ENCODE measurements at places on chromosomes 5 and 9.

DNA sequence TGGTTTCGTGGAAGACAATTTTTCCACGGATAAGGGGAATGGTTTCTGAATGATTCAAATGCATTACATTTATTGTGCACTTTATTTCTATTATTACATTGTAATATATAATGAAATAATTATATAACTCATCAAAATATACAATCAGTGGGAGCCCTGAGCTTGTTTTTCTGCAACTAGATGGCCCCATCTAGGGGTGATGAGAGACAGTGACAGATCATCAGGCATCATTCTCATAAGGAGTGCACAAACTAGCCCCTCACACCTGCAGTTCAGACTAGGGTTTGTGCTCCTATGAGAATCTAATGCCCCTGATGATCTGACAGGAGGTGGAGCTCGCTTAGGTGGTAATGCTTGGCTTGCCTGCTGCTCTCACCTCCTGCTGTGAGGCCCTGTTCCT is 6.4 kb downstream of the ISCA1 start:
- no peak for DNase-seq

DNA sequence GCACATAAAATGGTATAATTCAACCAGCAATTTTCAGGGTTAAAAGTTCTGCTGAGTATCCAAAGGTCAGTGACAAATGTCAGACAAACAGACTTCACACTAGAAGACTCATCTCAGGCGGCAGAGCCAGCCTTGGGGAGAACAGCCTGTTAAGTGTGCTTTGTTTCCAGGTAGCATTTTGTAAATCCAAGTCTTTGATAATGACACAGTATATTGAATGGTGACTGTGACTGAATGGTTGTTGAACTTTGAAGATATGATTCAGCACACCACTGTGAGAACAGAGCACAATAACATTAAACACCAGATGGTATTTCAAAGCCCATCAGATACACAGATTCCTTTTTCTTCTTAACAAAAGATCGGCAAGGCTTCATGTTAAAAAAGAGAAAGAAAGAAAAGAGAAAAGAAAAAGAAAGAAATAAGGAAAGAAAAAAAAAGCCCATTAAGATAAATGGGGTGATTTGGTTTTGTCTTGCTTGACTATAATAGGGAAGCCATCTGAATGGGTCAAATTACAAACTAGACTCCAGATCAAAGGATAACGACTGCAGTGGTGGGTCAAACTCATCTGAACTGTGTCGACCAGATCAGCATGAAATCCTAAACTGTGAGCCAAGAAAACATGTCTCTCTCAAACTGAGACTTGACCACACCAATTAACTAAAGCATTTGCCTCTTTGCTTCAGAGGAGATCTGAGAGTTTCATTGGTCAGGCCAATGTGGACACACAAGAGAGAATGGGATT is 313.0 kb upstream of the ZNF608 start:
- DNase-seq: no peak

- DNase-seq: no peak
These were observed 158.1 kb downstream of the SLC25A46 start for GRCh38 chr5:110896901-110897300.

GRCh38 chr9:18976709-18977531 is 56.1 kb downstream of the SAXO1 start:
- DNase-seq: no peak

- DNase-seq: no peak
These were observed 898.0 kb upstream of the C9orf72 start for GRCh38 chr9:28471261-28471660.

DNA sequence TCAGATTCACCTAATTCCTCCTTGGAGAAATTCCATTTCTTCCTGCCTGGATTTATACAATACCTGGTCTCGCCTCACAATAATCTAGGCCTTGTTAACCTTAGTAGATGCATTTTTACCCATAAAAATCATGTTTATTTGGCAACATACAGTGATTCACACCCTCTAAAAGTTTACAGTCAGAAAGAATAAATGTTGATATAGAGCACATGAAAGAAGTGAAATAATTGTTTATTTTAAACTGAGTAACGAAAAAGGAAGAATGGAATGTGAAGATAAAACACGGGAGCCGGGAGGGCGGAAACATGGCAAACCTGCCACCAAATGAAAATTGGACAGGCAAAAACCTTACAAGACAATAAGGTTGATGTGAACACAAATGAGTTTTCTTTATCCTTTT is 28.9 kb upstream of the KCNN2 start:
- no peak for DNase-seq

GRCh38 chr5:123500471-123500870 is 11.5 kb upstream of the CSNK1G3 start:
- DNase-seq: no peak

GRCh38 chr5:44900273-44900954 is 91.7 kb downstream of the MRPS30 start:
- no peak for DNase-seq

GRCh38 chr5:68074633-68075032 is 140.9 kb upstream of the PIK3R1 start:
- no peak for DNase-seq

- no peak for DNase-seq
These were observed 107.6 kb downstream of the FOCAD start for GRCh38 chr9:20791682-20792081.

All from prostate gland (tissue), 2 donors.